ENCODE measurements at places on chromosomes 2 and 18. TPM values are rescaled to one million over a fixed set of nuclear protein-coding genes. Genes with fewer than 3 reads are reported as not detected.

Gene HNMT
- total RNA-seq, result 0.12 TPM

Gene MAB21L4
- not detected for total RNA-seq

Gene SLC14A1
- 6.1 TPM for total RNA-seq

Gene IGFBP5
- not detected for total RNA-seq

Gene EFHD1
- total RNA-seq, result not detected

Gene SH3YL1
- 48.4 TPM for total RNA-seq

Gene EXOC6B
- 22.3 TPM for total RNA-seq

Gene RTTN
- total RNA-seq, result 37.7 TPM

Gene KCNE4
- not detected for total RNA-seq

Gene SULT1C2
- not detected for total RNA-seq

Gene RNU2-63P
- 8.9 TPM for total RNA-seq

Gene POTEI
- total RNA-seq, result not detected

Gene UGT1A10
- not detected for total RNA-seq

Gene UNC80
- not detected for total RNA-seq

Gene OBSL1
- total RNA-seq, result not detected

Gene L3MBTL4
- 11.9 TPM for total RNA-seq

Gene TLK1
- 186 TPM for total RNA-seq

Gene RHOB
- 65.0 TPM for total RNA-seq

Gene IL1F10
- total RNA-seq, result not detected

Gene PROC
- total RNA-seq, result 1.2 TPM

Data from B cell (primary cell).